ENCODE measurements at places on chromosomes 4 and X. TPM values are rescaled to one million over a fixed set of nuclear protein-coding genes. Genes with fewer than 3 reads are reported as not detected.

CCDC149 gene
- total RNA-seq: 17.8 TPM

KIAA1210 gene
- 0.24 TPM for total RNA-seq

NXF2B gene
- total RNA-seq: not detected

AIMP1 gene
- 33.7 TPM for total RNA-seq

MAP9 gene
- total RNA-seq: 66.2 TPM

TMSB15C gene
- total RNA-seq: 5.3 TPM

HELQ gene
- total RNA-seq: 3.4 TPM

TFE3 gene
- 22.1 TPM for total RNA-seq

SMIM10 gene
- 13.2 TPM for total RNA-seq

TRIM60 gene
- 2.2 TPM for total RNA-seq

SRPK3 gene
- not detected for total RNA-seq

NEXMIF gene
- total RNA-seq: 1.7 TPM

LRIT3 gene
- 1.9 TPM for total RNA-seq

FAM47E gene
- 4.3 TPM for total RNA-seq

PRDM8 gene
- total RNA-seq: 0.48 TPM

SERTM2 gene
- total RNA-seq: 1.7 TPM

DCAF8L2 gene
- total RNA-seq: 0.24 TPM

SH3RF1 gene
- 11.6 TPM for total RNA-seq

DGKK gene
- under 0.01 TPM for total RNA-seq

TRIM61 gene
- 12.3 TPM for total RNA-seq

DYNLT3 gene
- 46.5 TPM for total RNA-seq

NMU gene
- not detected for total RNA-seq

HTR2C gene
- not detected for total RNA-seq

TMEM35A gene
- total RNA-seq: 3.1 TPM

KLF8 gene
- total RNA-seq: 7.2 TPM

NOX1 gene
- total RNA-seq: 0.96 TPM

ENOX2 gene
- 17.8 TPM for total RNA-seq

PDE6B gene
- 7.0 TPM for total RNA-seq

ZFP42 gene
- total RNA-seq: 4.3 TPM

F8A1 gene
- 0.96 TPM for total RNA-seq

ADRA2C gene
- 0.96 TPM for total RNA-seq

NOA1 gene
- 16.4 TPM for total RNA-seq

ZNF630 gene
- total RNA-seq: 5.1 TPM

SLC10A6 gene
- not detected for total RNA-seq

TMPRSS11F gene
- 1.9 TPM for total RNA-seq

GAGE12C gene
- total RNA-seq: not detected

ZNF674 gene
- 8.2 TPM for total RNA-seq

PCYT1B gene
- total RNA-seq: 5.1 TPM

TKTL1 gene
- 22.4 TPM for total RNA-seq

ZC4H2 gene
- 9.1 TPM for total RNA-seq

MID1 gene
- 56.8 TPM for total RNA-seq

GPC4 gene
- total RNA-seq: 17.1 TPM

USP17L21 gene
- not detected for total RNA-seq

MAGEC3 gene
- not detected for total RNA-seq

RRH gene
- not detected for total RNA-seq

ARX gene
- total RNA-seq: not detected

ITGB1BP2 gene
- 33.2 TPM for total RNA-seq

SSX1 gene
- total RNA-seq: not detected

ZIC3 gene
- 0.72 TPM for total RNA-seq

IL2RG gene
- total RNA-seq: 0.96 TPM

Measured in umbilical cord (tissue), 2 donors.